PC-3 (cell line): ENCODE measurements at places on chromosomes 12 and 14.
A peak's percentile ranks its signal among the peaks of the same experiment; 100 is the strongest.

DNA sequence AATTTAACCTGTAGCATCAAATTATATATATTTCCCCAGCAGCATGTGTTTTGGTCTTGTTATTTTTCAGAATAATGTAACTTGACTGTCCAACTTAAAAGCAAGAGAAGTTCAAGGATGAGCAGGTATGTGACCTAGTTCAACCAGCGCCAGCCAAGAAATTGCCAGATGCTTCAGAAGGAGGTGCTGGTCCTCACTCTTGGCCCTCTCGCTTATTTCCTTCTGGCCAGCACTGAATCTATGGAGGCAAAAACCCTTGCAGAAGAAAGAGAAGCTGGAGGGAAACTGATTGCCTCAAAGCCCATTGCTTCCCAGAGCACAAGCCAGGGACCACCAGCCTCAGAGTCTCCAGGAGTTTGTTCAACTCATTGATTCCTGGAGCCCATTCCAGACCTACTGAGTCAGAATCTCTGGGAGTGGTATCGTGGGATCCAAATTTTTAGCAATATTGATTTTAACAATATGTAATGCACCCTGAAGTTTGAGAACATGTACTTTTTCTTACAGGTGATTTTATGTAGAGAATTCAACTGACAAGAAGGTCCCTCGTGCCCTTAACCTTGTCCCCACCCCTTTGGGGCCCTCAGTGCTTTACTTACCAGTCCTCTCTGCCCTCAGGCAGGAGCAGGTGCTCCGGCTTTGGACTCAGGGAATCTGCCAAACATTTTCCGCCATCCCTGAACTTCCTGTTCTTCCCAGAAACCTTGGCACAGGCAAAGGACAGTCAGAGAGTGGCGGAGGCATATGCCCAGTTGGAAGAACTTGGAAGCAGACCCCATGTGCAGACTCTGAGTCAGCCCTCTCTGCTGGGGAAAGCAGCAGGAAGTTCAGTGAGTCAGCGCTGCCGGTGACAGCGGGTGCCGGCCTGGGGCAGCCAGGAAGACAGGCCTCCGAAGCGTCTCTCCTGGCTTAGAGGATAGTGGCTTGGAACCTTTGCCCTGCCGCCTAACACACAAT, 10.4 kb downstream of the BEST3 start:
- DNase-seq: peak; percentile 97

DNA sequence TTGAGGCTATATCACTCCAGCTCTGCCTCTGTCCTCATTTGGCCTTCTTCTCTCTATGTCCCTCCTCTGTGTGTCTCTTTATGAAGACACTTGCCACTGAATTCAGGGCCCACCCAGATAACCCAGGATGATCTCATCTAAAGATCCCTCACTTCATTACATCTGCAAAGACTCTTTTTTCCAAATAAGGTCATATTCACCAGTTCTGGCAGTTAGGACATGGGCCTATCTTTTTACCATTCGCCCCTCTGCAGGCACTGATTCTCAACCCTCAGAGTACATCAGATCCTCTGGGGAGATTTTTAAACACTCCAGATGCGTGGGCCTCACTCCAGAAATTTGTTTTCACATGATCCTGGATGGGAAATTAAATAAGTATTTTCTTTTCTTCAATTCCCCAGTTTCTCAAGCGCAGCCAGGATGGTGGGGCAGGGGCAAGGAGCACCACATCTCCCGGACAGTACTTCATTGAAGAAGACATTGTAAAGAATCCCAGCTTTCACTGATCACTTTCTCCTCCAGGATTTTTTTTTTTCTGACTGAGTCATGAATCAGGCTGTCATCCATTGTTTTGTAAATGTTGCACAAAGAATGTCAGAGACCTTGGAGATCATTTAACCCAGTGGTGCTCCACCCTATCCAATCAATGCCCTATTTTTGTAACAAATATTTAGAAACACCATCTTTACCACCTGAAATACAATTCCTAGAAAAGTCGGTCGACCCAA, 27.4 kb downstream of the CRACR2A start:
- no peak for DNase-seq

DNA sequence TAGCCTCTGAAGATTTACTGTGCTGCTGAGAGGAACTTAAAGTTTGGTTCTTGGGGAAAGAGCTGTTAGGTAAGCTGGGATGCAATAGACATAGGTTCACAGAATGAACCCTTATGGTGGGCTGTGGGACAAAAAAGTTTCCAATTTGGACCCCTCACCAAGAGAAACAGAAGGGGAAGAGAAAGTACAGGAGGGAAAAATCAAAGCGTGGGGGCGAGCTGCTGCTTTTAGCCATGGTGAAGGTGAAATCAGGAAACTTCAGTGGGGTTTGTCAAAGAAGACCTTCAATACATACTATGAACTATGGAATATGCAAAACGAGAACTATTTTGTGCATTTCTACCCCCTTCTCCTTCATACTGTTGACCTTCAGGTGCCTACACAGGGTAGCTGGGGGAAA, 10.6 kb upstream of the NINJ2 start:
- no peak for DNase-seq

- peak; percentile 50 for DNase-seq
These were observed 149.0 kb upstream of the GSC start for GRCh38 chr14:94918896-94919295.

DNA sequence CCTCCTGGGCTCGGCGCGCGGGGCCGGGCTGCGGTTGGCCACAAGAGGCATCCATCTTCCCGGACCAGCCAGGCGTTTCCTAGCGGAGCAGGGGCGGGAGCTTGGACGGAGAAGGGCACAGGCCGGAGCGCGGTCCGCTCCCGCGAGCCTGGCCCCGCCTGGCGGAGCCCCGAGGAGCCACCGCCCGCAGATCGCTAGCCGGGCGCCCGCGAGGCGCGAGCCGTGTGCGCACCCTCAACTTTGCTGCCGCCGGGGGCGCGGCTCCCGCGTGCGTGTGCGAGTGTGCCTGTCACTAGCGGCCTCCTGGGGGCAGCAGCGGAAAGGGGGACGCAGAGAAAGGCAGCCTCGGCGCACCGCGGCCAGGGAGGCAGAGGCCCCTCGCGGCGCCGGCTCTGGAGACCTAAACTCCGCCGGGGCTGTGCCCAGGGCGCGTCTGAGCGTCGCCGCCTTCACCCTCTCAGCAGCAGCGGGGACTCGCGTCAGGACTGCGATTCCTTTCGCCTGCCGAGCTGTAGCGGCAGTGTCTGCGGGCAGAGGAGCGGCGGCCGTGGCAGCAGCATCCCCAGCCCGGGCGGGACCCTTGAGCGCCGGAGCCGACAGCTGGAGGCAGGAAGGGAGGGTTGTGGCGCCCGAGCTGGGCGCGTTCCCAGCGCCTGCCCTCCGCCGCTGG, 644 bp upstream of the SRGAP1 start:
- peak; percentile 96 for DNase-seq

GRCh38 chr14:104284636-104285507, 146.5 kb downstream of the KIF26A start:
- no peak for DNase-seq

- no peak for DNase-seq
These were observed 7.5 kb downstream of the CAMKK2 start for GRCh38 chr12:121288986-121289385.
